ENCODE measurements at places on chromosomes 2 and 18.

DNA sequence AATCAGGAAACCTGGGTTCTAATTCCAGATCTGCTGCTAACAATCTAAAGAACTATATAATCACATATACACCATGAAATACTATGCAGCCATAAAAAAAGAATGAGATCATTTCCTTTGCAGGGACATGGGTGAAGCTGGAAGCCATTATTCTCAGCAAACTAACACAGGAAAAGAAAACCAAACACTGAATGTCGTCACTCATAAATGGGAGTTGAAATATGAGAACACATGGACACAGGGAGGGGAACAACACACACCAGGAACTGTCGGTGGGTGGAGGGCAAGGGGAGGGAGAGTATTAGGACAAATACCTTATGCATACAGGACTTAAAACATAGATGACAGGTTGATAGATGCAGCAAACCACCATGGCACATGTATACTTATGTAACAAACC is 33.2 kb downstream of the CDH2 start:
- DNase-seq = no peak

DNA sequence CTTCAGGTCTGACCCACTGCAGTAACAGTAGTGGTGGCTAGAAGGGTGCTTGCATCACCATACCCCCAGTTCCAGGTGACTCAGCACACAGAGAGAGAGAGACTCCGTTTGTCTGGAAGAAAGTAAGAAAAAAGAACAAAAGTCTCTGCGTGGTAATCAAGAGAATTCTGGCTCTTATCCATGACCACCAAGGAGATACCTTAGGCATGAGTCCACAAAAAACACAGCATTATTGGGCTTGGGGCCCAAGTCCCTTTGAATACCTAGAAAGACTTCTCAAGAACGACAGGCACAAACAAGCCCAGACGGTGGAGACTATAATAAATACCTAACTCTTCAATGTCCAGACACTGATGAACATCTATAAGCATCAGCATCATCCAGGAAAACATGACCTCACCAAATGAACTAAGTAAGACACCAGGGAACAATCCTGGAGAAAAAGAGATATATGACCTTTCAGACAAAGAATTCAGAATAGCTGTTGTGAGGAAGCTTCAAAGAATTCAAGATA is 21.7 kb upstream of the BAZ2B start:
- no peak for DNase-seq

DNA sequence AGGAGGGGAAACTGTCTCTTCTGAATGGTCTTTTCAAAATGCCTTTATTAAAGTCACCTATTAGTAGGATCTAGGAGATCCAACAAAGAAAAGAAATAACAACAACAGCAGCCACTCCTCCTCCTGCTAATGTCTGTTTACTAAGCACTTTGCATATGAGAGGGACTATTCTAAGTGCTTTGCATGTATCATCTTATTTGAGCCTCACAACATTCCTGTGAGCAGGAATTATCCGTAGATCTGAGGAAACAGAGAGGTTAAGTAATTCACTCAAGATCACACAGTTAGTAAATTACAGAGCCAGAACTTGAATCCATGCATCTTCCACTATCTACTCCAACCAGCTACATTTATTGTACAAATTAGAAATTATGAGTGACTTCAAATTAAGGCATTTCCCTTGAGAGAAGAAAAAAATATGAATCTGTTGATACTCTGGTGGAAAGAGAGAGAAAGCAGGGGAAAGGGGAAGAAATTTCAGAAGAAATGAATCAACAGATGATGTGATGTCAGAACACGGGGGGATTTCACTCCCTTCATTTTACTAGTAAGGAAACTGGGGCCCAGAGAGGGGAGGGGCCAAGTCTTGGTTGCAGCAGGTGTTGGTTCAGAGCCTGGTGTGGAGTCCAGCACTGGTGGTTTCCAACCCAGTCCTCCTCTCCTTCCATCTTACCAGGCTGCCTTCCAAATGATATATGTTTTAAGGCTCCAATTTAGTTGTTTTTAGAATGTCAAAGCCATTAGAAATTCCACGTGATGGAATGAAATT is 49.7 kb downstream of the TSN start:
- no peak for DNase-seq

DNA sequence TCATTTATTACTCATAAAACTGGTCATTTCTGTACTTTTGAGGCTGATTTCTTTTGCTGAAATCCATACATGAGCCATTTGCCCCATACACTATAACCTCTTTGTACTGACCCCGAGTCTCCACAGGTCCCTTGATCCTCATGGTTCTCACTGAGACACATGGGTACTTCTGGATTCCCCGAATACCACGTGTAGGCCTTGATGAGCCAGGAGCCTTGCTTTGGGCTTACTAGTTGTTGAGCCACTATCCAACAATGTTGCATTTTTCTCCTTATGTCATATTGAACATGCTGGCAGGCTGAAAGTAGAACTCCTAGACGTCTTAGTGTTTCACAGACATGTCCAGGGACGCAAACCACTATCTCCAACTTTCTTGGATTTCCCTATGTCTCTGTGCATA is 2.4 kb upstream of the FBXO11 start:
- DNase-seq = no peak

DNA sequence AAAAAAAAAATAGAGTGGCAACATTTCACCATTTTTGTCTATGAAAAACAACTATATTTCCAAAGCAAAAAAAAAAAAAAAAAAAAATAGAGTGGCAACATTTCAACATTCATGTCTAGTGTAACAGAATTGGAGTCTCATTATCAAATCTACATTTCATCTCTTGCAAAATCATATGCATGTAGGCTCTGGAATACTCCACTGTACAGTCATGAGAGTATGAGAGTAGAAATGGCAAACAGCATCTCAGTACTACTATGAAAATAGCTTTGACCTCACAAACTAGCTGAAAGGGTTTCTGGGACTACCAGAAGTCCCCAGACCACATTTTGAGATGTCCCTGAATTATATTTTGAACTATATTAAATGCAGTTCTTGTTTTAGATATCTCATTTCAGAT is 82.8 kb downstream of the SMAD2 start:
- no peak for DNase-seq

DNA sequence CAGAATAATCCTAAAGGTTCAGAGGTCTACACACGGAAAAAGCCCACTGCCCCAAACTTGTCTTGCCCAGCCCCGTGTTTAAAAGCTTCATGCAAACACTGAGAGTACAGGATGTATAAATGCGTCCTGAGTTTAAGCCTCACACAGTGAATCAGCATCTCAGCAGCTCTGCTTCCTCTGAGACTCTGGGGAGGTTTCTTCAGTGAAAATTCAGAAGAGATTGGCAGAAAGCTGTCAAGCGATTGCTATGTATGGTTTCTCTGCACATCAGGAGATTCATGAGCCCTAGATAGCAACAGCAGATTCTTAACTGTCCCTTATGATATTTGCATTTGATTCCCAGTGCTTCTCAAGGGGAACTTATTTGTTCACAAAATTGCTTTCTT is 27.1 kb downstream of the CRACDL start:
- peak; percentile 13 for DNase-seq

GRCh38 chr2:45872211-45872610 is 220.7 kb downstream of the PRKCE start:
- no peak for DNase-seq

DNA sequence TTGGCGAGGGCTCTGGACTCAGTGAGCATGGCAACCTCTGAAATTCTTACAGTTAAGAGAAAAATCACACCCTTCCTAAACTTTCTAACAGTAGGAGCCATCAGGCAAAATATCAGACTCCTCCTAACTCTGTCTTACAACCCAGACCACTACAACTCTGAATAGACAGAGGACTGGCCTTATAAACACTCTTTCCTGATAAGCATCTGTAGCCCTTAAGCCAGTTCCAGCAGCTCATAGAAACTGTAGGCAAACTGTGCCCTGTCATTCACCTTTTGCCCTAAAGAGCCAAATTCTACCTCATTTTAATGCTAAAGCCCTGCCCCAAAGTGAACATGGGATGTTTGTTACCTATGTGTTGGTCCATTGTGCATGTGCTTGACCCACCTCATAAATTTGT is 304.8 kb downstream of the ALK start:
- DNase-seq = no peak

GRCh38 chr2:166341426-166341825 is 34.3 kb downstream of the SCN9A start:
- no peak for DNase-seq

DNA sequence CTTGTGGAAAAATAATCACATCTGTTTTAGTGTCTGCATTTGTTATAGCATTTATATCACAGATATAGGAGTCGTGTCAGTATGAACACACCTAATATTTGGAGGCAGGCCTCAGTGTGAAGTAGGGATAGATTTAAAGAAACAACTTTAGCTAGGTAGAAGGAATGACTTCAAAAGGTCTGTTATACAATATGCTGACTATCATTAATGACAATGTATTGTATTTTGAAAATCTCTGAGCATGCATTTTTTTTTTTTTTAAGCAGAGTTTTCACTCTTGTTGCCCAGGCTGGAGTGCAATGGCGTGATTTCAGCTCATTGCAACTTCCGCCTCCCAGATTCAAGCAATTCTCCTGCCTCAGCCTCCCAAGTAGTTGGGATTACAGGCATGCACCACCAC is 248.3 kb downstream of the EN1 start:
- DNase-seq = no peak

DNA sequence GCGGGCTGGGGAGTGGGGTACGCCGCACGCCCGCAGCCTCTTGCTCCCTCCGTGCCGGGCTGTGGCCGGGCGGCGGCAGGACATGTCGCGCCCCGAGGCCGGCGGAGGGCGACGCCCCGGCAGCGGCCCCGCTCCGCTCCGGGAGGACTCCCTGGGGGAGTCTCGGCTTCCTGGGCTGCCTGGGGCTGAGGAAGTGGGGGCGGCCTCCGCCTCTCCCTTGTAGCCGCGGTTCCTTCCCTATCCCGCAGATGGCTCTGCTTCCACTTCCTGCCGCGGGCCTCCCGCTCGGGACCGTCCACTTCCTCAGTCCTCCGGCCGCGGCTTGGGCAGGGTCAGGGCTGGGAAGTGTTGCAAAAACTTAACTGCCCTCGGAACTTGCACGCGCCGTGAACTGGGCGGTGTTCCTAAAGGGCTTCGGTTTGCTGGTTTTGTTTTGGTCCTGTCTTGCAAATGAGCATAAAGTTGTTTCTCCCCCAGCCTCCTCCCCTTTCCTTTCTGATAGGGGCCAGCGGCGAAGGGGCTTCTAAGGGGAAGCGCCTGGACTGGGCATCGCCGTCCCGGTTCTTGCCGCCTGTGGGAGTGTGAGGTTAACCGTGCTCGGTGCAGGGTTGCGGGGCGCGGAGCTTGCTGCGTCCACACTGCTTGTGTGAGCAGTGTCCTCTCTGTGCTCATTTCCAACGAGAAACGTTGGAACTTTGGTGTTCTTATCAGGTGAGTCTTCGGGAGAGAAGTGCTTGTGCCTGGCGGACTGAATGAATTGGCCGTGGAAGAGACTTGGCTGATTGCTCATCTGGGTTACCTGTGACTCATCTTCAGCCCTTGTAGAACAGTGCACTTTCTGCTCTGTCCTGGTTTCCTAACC is 600 bp downstream of the RALB start:
- DNase-seq = peak; percentile 37

GRCh38 chr2:136118819-136119716 is 1.1 kb upstream of the CXCR4 start:
- DNase-seq = no peak

DNA sequence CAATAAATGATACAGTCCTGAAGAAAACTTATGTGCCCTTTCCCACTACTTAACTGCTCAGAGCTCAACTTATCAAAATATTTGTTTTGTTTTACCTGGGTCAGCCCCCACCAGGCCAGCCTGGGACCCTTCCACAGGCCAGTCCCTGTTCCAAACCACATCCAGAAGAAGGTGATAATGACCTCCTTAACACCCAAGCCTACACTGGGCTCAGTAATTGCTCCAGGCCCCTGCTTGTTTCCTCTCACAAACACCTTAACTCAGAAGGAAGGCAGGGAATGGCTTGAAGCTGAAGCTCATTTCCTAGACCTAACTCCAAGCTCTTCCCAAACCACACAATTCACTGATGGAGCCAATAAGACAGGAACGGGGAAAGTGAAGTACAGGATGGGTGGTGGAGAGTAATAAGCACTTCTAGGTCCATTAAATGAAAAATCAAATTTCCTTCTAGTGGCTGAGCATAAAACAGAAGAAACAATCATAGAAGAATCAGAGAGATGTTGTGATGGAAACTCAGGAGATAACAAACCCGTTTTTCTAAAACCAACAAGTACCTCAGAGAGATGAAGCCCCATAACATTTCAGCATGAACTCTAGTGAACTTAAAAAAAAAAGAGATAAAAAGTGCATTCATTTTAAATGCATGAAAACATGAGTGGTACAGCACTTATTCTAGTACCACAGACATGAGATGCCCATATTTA is 133.4 kb upstream of the ITGB6 start:
- DNase-seq = no peak

- no peak for DNase-seq
These were observed 44.4 kb upstream of the CTLA4 start for GRCh38 chr2:203823173-203823572.

GRCh38 chr2:120949027-120949956 is 213.6 kb downstream of the GLI2 start:
- DNase-seq = peak; percentile 15

- no peak for DNase-seq
These were observed 91.6 kb downstream of the NAB1 start for GRCh38 chr2:190740449-190740848.

DNA sequence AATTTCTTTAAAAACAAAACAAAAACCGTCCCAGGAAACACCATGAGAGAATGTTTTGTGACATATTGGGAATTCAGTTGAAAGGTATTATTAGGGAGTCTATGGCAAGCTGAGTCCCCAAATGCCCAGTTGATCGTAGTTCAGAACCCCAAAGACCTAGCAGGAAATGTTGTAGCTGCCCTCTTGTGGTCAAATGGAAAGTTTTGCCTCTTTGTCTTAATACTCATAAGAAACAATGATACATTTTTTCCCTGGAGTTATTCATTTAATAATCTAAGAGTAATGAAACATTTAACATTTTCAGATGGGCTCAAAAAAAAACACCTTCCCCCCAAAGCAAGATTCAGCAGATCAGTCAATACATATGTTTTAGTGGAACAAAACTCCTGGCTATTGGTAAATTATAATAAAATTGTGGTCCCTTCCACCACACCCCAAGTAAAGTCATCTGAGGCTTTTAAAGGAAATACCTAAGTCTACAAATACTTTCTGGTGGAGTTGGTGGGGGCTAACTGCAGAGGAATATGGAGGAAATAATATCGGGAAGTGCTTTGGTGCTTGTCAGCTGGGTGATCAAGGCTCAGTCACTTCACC is 37.8 kb upstream of the EFEMP1 start:
- no peak for DNase-seq

DNA sequence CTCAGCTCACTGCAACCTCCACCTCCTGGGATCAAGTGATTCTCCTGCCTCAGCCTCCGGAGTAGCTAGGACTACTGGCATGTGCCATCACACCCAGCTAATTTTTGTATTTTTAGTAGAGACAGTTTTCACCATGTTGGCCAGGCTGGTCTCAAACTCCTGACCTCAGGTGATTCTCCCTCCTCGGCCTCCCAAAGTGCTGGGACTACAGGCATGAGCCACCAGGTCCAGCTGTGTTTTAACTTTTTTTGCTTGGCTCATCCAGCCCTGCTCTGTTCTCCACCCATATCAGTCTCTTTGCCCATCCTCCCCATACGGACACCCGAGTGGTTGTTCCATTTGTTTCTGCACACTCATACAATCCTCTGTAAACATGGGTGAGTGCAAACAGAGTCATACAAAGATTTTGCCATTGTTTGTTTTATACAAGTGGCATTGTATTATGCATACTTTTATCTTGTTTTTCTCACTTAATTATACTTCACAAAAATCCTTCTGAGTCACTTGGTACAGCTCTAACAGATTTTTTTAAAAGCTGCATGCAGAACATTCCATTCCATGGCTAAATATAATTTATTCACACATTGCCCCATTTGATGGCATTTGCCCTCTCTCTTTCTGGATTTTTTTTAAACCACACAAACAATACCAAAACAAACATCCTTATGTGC is 5.3 kb downstream of the APOB start:
- DNase-seq = no peak
